ENCODE measurements at places on chromosomes 4 and X. TPM values are rescaled to one million over a fixed set of nuclear protein-coding genes. Genes with fewer than 3 reads are reported as not detected.

Gene MAP7D2
- total RNA-seq: 0.10 TPM

GRCh38 chr4:62457356-62457755 is 1257.2 kb downstream of the ADGRL3 start:
- DNase-seq: no peak

DNA sequence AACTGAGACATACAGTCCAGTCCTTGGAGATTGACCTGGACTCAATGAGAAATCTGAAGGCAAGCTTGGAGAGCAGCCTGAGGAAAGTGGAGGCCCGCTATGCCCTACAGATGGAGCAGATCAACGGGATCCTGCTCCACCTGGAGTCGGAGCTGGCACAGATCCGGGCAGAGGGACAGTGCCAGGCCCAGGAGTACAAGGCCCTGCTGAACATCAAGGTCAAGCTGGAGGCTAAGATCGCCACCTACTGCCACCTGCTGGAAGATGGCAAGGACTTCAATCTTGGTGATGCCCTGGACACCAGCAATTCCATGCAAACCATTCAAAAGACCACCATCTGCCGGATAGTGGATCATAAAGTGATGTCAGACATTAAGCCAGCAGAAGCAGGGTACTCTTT is 20.4 kb upstream of the FRMPD3 start:
- no peak for DNase-seq

DNA sequence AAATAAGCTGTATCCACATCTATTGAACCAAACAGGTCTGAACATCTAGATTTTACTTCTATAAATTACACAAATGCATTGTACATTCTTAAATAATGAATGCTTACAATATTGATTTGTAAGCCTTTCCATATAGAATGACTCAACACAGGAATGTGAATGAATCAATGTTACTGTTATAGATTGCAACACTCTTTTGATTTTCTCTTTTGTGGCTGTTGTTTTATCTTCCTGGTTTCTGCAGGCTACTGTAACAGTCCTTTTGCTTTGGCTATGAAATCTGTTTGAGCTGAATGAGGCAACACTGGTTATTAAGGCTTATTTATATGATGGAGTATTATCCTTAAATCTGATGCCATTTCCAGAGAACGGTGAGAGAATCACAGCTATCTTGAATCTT is 49.5 kb downstream of the GPR50 start:
- no peak for DNase-seq

DNA sequence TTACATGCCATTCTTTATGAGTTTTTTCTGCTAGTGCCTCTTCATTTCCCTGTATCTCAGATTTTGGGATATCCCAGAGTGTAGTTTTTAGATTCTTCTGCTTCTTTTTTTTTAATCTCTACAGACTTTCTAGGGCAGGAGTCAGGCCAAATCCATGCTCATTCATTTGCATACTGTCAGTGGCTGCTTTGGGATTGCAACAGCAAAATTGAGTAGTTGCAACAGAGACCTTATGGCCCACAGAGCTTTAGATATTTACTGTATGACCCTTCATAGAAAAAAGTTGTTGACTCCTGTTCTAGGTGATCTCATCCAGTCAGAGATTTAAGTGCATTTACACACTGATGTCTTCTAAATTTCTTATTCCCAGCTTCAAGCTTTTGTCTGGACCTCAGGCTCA is 35.3 kb downstream of the ARFIP1 start:
- DNase-seq: no peak

All from posterior vena cava (tissue), 2 donors.